Activated gamma-delta T cell treated with anti-CD3 and anti-CD28 coated beads, Interleukin-2, amount 50 U/mL, for 16 hours (primary cell): ENCODE measurements at places on chromosomes 12 and 14.

DNA sequence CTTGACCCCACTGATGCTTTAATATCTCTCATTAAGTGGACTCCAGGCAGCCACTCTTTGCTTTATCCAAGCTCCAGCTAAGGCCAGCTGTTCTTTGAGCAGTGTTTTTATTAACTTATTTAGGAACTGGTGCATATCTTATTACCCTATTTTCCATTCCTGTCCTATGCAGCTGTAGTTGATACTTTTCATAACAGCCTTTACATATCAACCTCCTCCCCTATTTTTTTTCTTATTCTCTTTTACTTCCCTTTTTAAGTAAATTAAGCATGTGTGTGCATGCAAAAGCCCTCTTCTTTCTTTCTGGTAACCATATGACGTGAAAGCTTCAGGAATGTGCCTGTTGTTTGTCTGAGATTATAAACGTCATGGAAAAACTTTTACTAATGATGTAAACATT lies 121.2 kb downstream of the PTPRQ start:
- no peak for DNase-seq

GRCh38 chr12:12202747-12203146 lies 64.1 kb downstream of the LRP6 start:
- DNase-seq: no peak

DNA sequence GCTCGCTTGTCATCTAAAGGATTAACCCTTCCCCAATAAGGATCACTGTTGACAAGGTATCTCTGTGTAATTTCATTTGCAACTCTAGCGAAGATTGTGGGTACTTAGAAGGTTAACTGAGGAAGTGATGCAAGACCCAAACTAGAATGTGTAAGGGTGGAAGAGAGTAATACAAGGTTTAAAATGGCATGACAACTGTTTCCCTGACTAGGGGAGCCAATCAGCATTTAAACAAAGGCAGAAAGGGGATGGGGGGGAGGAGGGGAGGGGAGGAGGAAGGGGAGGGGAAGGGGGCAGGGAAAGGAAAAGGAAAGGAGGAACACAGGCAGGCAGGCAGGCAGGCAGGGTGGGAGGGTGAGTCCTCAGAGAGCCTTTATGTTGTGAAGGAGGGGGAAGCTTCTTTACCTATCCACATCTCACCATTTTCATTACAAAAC lies 31.1 kb downstream of the NRDE2 start:
- DNase-seq: no peak

DNA sequence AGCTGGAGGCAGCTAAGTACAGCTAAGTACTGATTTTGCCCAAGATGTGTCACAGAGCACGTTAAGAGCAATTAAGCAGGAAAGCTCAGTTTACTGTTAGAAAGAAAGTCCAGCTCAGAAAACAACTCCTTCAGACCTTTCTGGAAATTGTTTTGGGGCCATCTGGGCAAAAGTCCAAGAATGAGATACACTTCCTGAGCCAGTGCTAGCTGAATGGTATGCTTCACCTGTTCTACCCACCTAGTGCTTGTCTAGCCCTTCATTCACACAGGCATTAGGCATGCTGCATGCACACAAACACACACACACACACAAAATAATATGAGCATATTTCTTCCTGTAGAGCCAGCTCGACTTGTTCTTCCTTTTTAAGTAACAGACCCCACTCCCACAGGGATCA lies 6.6 kb upstream of the IKZF4 start:
- no peak for DNase-seq

- no peak for DNase-seq
Measured at GRCh38 chr12:45743247-45743646, 13.7 kb downstream of the ARID2 start.

- no peak for DNase-seq
Measured at GRCh38 chr12:96047229-96048211, 12.1 kb upstream of the LTA4H start.

DNA sequence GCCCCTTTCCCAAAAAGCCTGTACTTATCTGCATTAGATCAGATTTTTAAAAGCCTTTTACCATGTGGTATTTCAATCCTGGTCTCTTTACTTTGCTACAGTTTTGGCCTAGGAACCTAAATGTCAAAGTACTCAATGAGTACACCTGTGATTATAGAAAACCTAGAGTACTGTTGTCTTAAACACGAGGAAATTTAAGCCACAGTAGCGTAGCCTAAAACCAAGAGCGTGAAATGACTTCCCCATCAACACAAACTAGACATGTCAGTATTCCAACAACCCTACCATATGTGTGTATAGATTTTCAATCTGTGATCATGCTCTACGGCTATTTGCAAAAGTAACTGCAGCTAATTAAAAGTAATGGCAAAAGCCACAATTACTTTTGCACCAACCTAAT lies 52.7 kb upstream of the OR5AU1 start:
- DNase-seq: no peak
